Upper lobe of right lung (tissue), 1 donor: ENCODE measurements at places on chromosomes 7 and 10. TPM values are rescaled to one million over a fixed set of nuclear protein-coding genes. Genes with fewer than 3 reads are reported as not detected.

- no peak for DNase-seq
These were observed 220.7 kb downstream of the ADK start for GRCh38 chr10:74371696-74372095.

ABCC2 gene
- total RNA-seq, result 1.1 TPM

TAS2R5 gene
- total RNA-seq, result 2.2 TPM

- peak; percentile 61 for DNase-seq
These were observed 9.4 kb downstream of the CLDN12 start for GRCh38 chr7:90412458-90413184.
